ENCODE measurements at places on chromosomes 3 and 15.

GRCh38 chr3:30598668-30599545 is 7.5 kb upstream of the TGFBR2 start:
- no peak for DNase-seq

DNA sequence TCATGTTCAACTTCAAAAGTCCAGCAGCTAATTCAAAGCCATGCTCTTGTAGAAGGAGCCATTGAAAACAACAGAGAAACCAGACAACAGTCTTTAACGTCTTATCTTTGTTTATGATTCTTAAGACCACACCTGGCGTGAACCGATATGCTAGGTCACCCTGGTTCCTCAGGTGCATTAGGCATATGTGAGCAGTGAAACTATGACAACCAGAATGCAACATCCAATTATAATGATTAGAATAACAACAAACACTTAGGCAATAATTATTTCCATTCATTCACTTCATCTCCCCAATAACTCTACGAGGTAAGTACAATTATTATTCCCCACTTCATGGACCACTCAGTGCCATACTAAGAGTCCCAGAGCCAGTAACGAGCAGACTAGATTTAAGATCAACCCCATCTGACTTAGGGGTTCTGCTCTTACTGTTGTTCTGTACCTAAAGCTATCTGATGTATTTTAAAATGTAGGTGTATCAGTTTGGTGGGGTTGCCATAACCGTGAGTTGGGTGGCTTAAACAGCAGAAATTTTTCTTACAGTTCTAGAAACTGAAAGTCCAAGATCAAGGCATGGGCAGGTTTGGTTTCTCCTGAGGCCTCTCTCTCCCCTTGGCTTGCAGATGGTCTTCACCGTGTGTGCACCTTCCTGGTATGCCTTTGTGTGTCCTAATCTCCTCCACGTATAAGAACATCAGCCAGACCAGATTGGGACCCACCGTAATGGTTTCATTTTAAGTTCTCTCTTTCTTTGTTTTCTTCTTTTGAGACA is 997.8 kb upstream of the CFAP20DC start:
- no peak for DNase-seq

DNA sequence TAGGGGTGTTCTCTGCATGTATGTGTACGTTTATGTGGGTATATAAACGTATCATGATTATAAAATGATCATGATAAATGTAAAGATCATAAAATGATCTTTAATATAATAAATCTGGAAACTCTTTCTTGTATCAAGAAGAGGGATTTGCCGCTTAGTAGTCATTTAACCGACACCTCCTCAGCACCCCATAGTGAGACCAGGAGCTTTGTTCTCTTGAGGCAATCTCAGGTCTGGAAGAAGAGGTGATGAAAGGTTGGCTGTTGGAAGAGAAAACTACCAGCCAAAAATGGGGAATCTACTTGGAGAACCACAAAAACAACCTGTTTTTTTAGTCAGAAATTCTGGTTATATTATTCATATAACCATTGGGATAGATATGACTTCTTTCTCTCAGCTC is 38.7 kb downstream of the TGFBR2 start:
- DNase-seq, result no peak

DNA sequence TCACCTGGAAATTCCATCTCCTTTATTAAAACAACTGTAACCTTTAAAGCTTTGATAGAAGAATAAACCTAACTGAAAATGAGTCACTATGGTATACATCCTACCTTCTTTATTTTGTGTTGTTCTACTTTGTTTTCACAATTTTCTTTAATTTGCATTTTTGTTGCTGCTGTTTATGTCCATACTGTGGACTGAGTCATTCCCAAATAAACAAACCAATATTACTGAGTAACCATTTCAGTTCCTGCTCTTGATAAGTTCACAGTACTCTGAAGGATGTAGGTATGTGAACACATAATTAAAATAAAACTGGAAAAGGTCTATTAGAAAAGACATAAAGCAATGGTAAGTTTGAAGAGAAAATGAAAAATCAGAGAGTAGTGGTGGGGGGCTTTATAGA is 528.5 kb upstream of the GOLIM4 start:
- DNase-seq, result no peak

- DNase-seq, result no peak
These were observed 132.4 kb downstream of the RPL22L1 start for GRCh38 chr3:170737498-170738162.

DNA sequence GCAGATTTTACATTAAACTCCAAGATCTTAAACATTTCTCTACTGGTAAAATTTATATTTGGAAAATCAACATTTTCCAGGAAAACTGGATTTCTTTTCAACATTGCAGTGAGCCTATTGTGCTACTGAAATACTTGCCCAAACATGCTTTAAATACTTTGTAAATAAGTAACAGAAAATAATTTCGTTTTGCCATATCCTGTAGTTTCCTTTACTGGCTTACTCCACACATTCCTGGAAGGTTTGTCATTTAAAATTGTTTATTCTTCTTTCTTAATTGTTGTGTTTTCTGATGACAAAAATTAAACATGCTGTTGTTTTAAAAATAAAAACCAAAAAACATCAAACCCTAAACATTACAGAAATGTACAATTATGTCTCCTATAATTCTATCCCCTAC is 22.0 kb downstream of the ACAD11 start:
- DNase-seq, result no peak

GRCh38 chr15:64105113-64105704 is 9.4 kb downstream of the SNX1 start:
- no peak for DNase-seq

DNA sequence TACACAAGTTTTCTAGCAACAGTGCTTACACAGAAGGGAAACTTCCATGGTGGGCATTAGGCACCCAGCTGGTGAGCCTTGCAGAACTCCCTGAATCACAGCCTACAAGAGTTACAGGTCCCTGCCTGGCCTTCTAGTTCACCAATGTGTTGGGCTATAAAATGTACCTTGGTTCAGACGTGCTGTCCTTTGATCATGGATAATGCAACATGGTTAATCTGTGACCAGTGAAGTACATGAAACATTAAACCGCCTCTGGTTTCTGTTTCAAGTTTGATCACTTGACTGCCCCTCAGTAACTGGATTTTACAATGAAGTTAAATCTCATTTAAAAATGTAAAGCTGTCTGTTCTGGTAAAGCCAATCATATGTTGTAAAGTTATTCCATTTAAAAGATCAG is 51.8 kb downstream of the FMN1 start:
- no peak for DNase-seq

DNA sequence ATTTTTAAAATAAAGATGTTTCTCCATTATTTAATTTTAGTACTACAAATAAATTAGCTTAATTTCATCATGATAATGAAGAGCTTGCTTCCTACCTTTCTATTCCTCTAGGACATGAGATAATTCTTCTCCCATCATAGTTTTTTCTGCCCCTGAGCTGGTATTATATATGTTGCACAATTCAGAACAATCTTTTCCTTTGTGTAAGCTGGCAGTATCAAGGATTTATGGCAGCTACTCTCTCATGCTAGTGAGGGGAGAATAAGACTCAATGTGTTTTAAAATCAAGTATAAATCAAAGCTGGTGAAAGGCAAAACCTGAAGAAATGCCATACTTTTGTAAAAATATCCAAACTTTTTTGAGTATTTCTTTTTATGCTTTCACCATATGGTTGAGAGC is 1405.3 kb downstream of the SI start:
- DNase-seq, result no peak

GRCh38 chr3:108051005-108051404 is 39.8 kb downstream of the CD47 start:
- DNase-seq, result no peak

DNA sequence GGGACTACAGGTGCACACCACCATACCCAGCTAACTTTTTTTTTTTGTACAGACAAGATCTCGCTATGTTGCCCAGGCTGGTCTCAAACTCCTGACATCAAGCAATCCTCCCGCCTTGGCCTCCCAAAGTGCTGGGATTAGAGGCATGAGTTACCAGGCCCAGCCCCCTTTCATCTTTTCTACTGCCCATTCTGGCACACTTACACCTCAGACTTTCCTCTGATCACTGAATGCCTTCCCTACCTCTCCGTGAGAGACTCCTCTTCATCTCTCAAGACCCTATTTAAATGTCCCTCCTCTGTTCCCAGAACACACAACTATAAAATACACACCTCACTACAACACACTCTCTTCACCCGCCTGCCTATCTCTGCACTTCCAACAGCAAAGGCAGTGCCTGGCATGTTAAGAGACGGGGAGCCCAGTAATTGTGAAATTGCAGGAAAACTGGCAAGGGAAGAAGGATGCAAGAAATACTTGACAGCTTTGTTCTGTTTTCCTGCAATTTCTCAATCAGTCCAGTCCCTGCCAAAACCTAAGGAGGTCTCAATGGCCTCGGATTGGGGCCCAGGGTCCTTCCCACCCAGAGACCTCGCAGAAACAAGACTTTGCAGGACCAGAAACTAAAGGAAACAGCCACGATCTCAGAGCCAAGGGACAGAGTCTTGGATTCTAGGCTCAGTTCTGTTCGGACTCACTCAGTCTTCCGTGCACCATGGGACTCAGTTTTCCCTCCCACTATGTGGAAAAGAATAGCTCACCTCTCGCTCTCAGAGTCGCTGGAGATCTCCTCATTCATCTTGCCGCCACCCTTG is 849 bp downstream of the RRP9 start:
- no peak for DNase-seq

GRCh38 chr3:47533481-47533880 is 20.0 kb upstream of the ELP6 start:
- no peak for DNase-seq

GRCh38 chr3:39279745-39280517 is at the start of gene CX3CR1:
Gene CX3CR1 (minus strand): TSS chr3:39280036. CDS start chr3:39266509, 13,527 bp downstream.
- DNase-seq, result no peak

- no peak for DNase-seq
These were observed 60.0 kb downstream of the MYH15 start for GRCh38 chr3:108450444-108450843.
